ENCODE measurements at places on chromosomes 12 and 14.

GRCh38 chr12:94721173-94721572 lies 70.8 kb upstream of the TMCC3 start:
- DNase-seq, result no peak

- no peak for DNase-seq
Observed at GRCh38 chr14:72975770-72976169, 49.5 kb downstream of the DCAF4 start.

- no peak for DNase-seq
Observed at GRCh38 chr14:49641697-49642129, 6.7 kb upstream of the DNAAF2 start.

- DNase-seq, result no peak
Observed at GRCh38 chr12:71071536-71072097, 86.2 kb downstream of the TSPAN8 start.

GRCh38 chr14:94376108-94376975 lies 12.1 kb downstream of the SERPINA1 start:
- no peak for DNase-seq

DNA sequence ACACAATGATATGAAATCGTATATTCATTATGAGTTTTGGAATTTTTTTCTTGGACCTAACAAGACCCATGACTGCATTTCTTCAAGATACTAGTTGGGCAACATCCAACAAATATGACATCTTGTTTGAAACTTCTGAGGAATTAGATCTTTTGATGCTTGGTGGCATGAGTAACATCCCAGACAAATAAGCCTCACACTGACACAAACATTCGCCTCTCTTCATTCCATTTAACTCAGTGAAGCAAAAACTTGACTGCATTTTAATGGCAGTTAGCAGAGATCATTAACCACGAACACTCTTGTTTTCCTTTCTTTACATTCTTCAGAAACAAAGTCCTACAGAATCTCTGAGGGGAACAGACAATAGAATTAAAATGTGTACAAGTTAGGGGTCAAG lies 758.3 kb downstream of the C12orf50 start:
- DNase-seq, result no peak

DNA sequence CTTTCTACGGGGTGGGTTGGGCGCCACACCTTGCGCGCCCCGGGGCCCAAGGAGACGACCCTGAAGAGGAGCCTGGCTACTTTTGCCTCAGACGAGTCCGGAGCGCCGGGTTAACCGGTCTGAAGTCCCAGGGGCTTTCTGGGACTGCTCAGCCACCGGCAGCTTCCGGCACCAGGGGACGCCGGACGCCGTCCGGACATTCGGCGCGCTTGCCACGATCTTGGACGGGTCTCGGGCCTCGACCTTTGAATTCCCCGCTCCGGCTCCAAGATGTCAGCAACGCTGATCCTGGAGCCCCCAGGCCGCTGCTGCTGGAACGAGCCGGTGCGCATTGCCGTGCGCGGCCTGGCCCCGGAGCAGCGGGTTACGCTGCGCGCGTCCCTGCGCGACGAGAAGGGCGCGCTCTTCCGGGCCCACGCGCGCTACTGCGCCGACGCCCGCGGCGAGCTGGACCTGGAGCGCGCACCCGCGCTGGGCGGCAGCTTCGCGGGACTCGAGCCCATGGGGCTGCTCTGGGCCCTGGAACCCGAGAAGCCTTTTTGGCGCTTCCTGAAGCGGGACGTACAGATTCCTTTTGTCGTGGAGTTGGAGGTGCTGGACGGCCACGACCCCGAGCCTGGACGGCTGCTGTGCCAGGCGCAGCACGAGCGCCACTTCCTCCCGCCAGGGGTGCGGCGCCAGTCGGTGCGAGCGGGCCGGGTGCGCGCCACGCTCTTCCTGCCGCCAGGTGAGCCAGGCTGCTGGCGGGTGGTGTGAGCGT lies at the start of gene ACOT4:
Gene ACOT4, plus strand, starts transcription at position 184 of the 760 bp plus-strand sequence. Its CDS starts 87 bp downstream, at position 271.
- DNase-seq, result peak; percentile 69

DNA sequence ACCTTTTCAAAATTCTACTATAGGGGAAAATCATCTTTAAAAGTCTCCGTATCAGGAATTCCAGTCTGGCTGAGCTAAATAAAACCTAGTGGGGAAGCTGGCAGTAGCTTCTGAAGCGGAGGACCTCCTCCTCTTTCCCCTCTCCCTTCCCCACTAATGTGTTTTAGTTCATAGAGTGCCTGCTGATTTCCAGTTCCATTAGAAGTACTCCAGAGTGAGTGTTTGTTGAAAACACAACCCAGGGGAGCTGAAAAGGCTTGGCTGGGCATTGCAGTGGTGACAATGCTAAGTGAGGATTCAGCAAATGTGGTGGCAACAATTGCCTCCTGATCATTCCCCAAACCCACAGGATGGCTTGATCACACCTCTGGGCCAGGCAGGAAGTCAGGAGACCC lies 144.2 kb upstream of the FRMD6 start:
- DNase-seq, result no peak

DNA sequence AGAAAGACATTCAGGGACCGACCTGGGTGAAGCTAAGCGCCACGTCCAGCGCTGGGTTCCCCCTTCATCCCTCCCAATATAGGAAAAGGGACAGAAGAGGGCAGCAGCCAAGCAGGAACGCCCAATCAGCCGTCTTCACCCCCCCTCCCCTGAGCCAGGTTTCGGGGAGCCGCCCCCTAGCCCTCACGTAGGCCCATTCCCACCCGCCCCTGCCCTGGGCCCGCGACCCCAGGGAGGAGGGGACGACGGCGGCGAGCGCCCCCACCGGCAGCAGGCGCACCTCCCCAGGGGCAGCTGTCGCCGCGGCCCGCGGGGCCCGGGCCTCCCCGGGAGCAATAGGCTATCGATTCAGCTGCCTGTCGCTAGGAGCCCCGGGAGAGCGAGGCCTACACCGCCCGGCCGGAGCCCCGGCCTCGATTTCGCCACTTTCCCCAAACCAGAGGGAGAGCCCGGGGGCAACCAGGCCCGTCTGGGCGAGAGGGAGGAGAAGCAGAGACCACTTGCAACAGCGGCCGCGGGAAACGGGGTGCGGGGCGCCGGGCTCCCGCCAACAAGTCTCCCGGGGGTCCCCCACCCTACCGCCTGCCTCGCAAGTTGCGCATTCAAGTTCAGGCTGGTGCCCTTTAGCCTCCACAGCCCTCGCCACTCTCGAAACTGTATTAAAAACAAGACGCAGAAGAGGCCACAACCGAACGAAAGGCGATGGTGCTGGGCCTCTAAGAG lies 1.3 kb downstream of the DCAF5 start:
- DNase-seq, result peak; percentile 85

- DNase-seq, result peak; percentile 79
Observed at GRCh38 chr12:2284857-2285256, 232.1 kb downstream of the CACNA1C start.

GRCh38 chr12:4120316-4120917 lies 153.1 kb upstream of the CCND2 start:
- no peak for DNase-seq

DNA sequence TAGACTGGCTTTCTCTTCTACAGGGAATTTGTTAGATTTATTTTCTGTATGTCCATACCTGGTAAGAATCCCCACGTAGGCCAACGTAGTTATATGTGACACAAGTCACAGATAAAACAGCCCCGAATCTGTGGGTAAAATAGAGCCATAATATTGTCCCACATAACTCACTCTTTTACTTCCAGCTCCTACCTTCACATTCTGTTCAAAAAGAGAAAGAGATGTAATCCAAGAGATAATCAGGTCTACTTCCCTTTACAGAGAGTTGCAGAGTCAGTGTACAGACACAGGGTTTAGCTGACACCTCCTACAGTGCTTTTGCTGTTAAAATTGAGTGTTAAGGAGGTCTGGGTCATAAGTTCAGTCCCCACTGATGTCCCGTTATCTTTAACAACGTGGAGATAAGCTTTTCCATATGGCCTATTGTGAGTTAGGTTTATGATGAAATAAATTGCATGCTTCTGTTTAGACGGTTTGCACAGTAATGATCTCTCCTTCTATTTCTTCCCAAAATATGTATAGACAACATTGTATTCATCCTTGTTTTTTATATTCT lies 446.5 kb downstream of the ADAMTS20 start:
- DNase-seq, result no peak

Data from left forelimb (tissue), 1 donor.